ENCODE measurements at places on chromosomes 2 and 18. TPM values are rescaled to one million over a fixed set of nuclear protein-coding genes. Genes with fewer than 3 reads are reported as not detected.

CCDC68 gene
- not detected for polyA plus RNA-seq

OSBPL6 gene
- 2.7 TPM for polyA plus RNA-seq

CEP68 gene
- polyA plus RNA-seq: 7.8 TPM

CYP27A1 gene
- polyA plus RNA-seq: 0.18 TPM

FBLN7 gene
- 4.4 TPM for polyA plus RNA-seq

CAVIN2 gene
- 1.5 TPM for polyA plus RNA-seq

CCBE1 gene
- polyA plus RNA-seq: 5.0 TPM
